Activated CD8-positive, alpha-beta memory T cell treated with anti-CD3 and anti-CD28 coated beads for 24 hours (primary cell): ENCODE measurements at places on chromosomes 2 and 18.

GRCh38 chr2:135785032-135785431 lies 43.4 kb downstream of the UBXN4 start:
- no peak for DNase-seq

DNA sequence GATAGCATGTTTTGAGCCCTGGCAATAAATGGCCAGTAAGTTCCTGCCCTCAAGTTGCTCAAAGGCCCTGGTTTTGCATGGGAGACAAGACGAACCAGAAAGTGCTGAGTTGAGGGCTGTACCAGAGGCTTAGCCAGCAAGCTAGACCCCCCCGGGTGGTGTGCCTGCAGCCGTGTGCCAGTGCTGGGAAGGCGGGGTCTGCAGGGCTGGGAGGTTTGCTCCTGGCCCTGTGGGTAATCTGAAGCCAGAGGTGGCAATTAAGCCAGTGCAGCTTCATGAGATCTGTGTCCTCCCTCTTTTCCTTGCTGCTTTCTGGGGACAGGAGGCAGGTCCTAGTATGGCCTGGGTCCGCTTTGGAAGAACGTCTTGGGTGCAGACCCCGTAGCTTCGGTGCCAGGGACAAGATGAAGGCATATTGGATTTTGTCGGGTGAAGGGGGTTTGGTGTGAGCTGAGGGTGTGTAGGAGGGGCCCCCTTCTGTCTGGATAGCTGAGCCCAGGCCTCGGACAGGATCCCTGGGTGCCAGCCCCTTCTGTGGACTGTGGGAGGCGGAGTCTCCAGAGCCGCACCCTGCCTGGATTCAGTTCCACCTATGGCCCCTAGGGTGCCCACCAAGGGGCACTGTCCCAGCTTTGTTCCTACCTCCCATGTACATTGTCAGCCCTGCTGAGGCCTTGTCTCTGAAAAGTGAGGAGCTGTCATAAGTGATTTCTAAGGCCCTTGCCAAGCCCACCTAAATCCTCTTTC lies 15.6 kb downstream of the ATOH8 start:
- no peak for DNase-seq

DNA sequence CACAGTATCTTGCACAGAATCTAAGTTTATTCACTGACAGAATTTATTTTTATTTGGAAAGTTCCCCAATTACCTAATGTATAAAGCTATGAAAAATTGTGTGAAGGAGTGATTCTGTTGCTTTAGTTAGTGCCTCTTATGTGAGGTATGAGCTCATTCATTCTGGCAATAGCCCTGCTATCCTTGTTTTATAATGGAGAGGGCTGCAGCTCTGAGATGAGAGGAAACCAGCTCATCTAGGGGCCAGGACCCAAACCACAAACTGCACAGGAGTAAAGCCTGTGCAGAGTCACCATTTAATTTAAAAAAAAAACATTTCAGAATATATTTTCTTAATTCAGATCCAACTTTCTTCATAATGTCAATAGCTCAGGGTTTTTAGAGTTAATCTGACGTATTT lies 383.0 kb downstream of the TMEM182 start:
- no peak for DNase-seq

DNA sequence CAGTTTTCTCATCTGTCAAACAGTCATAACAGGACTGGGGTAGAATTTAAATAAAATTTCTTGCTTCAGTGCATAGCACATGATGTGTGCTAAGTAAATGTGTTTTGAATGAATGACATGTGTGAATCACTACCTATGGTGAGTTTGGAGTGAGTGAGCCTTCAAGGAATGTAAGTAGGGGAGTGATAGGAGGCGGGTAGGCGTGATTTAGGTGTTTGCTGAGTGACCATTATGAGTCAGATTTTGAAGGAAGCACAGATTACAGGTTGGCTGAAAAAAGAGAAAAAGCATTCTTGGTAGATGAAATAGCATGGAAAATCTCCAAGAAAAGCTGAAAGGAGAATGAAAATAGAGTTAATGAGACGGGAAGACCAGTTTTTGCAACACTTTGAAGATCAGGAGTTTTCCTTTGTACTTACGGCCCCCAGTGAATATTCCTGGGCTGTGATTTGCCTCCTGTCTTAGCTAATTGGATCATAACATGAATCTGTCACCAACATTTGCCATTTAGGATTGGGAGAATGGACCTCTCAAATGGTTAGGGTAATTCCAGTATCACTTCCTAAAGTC lies 136.9 kb upstream of the GATA6 start:
- DNase-seq: no peak

DNA sequence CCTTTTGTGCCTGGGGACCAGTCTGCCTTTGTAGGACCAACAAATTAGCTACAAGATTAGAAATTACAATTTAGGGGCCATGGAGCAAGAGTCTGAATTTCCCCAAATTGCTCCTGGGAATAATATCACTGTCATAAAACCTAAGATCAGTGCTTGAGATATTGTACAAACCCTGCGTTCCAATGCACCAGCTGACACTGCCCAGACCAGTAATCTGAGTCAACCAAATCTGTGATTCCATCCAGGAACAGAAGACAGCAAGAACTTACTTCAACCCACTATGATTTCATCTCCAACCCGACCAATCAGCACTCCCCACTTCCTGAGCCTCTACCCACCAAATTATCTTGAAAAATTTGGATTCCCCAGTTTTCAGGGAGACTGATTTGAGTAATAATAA lies 1305.0 kb upstream of the NRXN1 start:
- DNase-seq: no peak

DNA sequence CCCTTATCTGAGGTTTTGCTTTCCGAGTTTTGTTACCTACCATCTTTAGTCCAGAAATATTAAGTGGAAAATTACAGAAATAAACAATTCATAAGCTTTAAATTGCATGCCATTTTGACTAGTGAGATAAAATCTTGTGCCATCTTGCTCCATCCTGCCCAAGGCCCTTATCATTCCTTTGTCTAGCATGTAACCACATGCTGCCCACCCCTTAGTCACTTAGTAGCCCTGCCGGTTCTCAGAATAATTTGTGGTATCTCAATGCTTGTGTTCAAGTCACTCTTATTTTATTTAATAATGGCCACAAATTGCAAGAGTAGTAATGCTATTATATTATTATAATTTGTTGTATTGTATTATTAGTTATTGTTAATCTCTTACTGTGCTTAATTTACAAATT lies 36.8 kb upstream of the VPS54 start:
- DNase-seq: no peak

DNA sequence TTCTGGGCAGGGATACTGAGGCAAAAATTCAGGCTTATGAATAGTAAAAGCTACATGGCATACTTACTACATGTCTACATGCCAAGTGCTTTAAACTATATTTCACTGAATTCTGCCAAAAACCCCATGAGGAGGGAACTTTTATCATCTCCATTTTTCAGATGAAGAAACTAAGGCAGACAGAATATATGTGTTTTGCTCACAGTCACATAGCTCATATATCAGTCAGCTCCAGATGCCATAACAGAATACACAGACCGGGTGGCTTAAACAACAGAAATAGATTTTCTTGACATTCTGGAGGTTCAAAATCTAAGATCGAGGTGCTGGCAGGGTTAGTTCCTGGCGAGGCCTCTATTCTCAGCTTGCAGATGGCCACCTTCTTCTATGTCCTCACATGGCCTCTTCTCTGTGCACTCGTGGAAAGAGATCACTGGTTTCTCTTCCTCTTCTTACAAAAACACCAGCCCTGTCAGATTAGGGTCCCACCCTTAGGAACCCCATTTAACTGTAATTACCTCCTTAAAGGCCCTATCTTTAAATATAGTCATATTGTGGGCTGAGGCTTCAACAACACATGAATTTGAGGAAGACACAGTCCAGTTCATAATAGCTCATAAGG lies 27.1 kb upstream of the CREB1 start:
- DNase-seq: no peak

- DNase-seq: peak; percentile 82
These were observed 21.6 kb upstream of the SLC20A1 start for GRCh38 chr2:112623913-112624777.

GRCh38 chr2:63049970-63050333 lies 678 bp upstream of the OTX1 start:
- DNase-seq: peak; percentile 74

DNA sequence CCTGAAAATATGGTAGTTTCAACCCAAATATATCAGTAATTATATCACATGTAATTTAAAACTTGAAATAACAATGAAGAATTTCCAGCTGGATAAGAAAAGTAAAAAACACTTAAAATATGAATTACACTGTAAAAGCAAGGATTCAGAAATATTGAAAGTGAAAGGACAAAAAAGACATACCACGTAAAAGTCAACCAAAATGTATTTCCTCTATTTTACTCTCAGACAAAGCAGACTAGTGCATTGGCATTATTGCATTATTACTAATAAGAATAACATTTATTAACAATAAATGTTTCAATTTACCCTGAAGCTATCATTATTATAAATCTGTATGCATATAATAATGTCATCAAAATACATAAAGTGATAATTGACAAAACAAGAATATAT lies 445.1 kb upstream of the TRIB2 start:
- DNase-seq: no peak

GRCh38 chr2:219720956-219721355 lies 93.5 kb downstream of the SLC4A3 start:
- DNase-seq: no peak

DNA sequence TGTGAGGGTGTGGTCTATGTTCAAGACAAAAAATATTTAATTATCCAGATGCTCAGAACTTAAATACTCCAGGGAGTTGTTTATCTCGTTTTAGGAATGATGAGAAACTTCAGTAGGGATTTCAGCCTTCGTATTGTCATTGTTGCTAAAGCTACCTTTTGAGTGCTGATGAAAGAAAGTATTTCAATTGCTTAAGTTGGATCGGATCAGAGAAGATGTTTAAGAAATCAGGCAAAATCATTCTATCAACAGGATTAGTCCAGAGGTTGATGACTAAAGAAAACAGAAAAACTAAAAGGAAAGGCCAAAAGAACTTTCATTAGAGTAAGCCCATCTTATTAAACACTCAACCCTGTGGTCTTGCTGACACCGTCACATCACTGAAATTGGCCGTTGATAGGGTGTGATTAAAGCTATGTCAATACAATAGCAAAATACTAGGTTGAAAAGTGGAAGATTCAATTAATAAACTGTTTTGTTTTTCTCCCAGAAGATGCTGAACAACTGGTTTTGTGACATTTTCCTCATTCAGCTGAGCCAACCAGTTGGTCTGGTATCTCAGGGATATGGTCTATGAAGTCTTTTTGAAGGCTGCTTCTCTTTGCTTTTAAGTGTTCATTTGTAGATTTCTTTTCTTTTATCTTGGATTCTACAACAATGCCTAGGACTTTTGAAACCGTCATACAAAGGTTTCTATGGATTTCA lies 551.7 kb downstream of the SLC4A3 start:
- no peak for DNase-seq

DNA sequence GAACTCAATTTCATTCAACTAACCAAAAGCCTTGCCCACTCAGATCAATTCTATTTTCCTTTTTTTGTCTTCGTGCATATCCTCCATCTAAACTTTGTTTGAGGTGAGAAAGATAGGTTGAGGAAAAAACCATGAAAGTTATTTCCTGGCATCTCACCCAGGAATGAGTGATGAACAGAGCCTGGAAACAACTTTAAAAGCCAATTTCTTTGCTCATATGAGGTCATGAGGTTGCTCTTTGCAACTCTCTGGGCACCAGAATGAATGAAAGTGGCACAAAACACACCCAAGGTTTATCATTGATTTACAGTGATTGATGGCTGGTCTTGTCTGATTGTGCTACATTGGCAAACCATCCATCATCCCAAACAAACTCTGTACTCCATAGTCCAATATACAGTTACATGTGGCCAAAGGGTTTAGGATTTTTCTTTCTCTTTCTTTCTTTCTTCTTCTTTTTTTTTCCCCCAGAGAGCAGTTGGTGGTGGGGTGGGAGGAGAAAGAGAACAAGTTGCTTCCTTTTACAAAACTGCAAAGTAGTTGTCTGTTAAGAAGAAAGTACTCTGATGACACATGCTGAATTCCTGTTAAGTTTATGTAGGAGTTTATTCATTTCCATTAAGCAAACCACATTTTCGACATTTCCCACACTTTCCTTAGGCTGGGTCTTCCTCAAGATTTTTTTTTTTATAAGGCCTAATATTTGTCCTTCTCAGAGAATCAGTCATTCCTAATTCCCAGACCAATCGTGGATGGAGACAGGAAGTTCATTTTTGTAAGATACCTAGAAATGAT lies 575.9 kb upstream of the ZEB2 start:
- no peak for DNase-seq

GRCh38 chr2:38448692-38449410 lies 71.8 kb upstream of the ATL2 start:
- no peak for DNase-seq
